Activated naive CD4-positive, alpha-beta T cell treated with anti-CD3 and anti-CD28 coated beads for 36 hours (primary cell): ENCODE measurements at places on chromosomes 5 and 9. TPM values are rescaled to one million over a fixed set of nuclear protein-coding genes. Genes with fewer than 3 reads are reported as not detected.
A peak's percentile ranks its signal among the peaks of the same experiment; 100 is the strongest.

The CAMK2A gene
- not detected for total RNA-seq

The GTF2H2C gene
- 38.4 TPM for total RNA-seq

- H3K4me3 ChIP-seq, result no peak overlapping the region
- H3K36me3 ChIP-seq, result no peaks in the 10 kb centered on the region
- H3K27me3 ChIP-seq, result no peaks in the 10 kb centered on the region
- no peak for DNase-seq
- H3K4me1 ChIP-seq, result no peaks in the 10 kb centered on the region
- H3K27ac ChIP-seq, result no peak overlapping the region
Observed at GRCh38 chr9:12351293-12352044, 341.7 kb upstream of the TYRP1 start.

GRCh38 chr5:140965905-140966292 is 377 bp upstream of the PCDHAC2 start:
- no peak overlapping the region for H3K4me3 ChIP-seq
- no peak for DNase-seq
- no peak overlapping the region for H3K27ac ChIP-seq
- H3K36me3 ChIP-seq, result no peaks in the 10 kb centered on the region

- H3K27ac ChIP-seq, result no peak overlapping the region
- no peak for DNase-seq
- peaks cover 21% of the 10 kb centered on the region for H3K4me1 ChIP-seq
- H3K4me3 ChIP-seq, result peak overlapping the region; percentile 79
Observed at GRCh38 chr9:32384002-32384363, 460 bp upstream of the ACO1 start.
